ENCODE measurements at places on chromosomes 3 and 15.

DNA sequence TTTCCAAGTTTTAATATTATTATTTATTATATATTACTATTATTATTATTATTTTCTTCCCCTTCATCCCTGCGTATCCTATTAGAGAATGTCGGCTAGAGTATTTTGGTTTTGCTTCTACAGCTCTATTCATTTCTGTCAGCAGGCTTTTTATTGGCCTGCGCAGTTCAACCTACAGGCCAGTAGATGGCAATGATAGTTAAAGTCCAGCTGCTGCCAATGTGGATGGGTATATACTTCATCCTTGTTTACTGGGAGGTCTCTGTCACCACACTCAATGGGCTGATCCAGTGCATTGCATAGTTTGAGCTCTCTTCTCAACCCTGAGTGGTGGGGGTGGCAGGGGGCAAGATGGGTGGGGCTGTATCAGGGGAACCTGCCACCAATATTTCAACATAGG, 799.8 kb downstream of the NSUN3 start:
- DNase-seq: peak; percentile 3

- no peak for DNase-seq
Observed at GRCh38 chr3:117844676-117845075, 1135.1 kb downstream of the TUSC7 start.

- no peak for DNase-seq
Observed at GRCh38 chr15:96869122-96869521, 538.6 kb downstream of the NR2F2 start.

GRCh38 chr3:37944391-37944842, 46.2 kb upstream of the VILL start:
- no peak for DNase-seq

DNA sequence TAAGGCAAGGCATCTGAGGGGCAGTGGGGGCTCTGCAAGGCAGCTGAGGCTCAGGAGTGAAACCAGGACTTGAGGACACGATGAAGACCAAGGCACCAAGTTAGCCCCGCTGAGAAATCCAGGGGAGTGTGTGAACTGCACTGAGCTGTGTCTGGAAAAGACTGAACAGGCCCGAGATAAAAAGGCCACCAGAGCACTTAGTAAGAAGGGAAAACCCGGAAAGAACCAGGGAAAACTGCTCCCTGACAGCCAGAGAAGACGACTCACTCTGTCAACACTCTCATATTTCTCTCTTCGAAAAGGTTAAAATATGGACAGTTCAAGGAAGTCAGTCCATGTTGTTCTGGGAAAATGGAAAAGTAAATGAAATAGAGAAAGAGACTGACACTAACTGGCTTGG, 109.0 kb downstream of the SEC22A start:
- DNase-seq: no peak

DNA sequence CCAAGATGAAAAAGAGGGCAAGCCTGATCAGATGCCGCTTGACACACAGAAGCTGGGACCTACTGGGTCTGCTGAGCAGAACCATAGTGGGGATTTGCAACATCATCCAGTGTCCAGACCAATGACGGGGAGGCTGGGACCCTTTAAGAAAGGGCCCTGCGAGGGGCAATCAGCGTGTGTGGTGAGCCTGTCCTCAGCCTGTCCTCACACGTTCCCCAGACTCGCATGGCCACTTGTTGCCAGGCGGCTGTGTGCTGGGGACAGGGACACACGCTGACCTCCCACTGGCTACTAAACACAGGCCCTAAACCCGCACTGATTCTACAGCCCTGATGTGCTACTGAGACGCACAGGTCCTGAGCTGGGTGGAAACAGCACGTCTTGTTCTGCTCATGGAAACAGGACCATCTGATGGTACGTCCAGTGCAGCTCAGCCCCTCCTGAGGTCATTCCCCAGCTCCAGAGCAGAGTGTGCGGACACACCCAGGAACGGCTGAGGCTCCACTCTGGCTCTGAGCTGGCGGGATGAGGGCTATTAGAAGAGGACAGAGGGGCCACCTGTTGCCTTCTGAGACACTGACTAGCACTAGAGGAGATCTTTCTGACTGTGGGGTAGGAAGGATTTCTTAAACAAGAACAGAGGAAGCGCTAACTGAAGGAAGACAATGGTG, 24.4 kb downstream of the PCSK6 start:
- DNase-seq: no peak

DNA sequence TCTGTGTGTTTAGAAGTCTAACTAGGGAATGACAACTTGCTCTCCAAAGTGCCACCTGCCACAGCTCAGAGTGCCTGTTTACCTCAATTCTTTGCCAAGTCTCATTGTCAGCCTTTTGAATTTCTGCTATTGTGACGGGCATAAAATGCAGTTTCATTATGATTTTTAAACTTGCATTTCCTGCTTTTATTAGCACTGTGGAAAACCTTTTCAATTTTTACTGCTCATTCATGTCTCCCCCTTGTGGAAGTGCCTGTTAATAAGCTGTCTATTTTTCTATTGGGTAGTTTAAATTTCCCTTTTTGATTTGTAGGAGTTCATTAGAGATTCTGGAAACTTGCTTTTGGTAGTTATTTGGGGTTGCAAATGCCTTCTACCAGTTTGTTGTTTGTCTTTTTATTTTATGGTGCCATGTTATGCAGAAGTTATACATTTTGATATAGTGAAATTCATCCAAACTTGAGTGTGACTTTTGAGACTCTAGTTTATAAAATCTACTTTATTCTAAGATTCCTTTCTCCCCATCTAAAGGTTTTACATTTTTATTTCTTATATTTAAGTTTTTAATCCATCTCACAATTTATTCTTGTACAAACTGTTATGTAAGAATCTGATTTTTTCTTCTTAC, 53.9 kb upstream of the FRMD4B start:
- peak; percentile 10 for DNase-seq

DNA sequence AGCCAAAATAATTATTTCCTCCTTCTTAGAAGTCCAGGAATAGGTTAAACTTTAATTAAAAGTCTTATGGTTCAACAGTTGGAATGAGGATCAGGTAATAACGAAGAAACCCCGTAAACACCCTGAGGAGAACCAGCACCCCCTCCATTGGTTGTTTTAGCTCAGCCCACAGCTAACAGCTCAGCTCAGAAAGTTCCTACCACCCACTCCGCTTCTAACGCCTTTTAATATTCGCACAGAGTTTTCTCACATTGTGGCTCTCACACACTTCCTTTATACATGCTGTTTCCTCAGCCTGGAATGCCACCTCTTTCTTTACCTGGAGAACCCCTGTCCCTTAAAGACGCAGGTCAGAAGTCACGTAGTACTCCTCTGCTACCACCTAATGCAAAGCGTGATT, 17.0 kb downstream of the CX3CR1 start:
- no peak for DNase-seq
